ENCODE measurements at places on chromosomes 16 and 17.

- DNase-seq: no peak
Measured at GRCh38 chr17:49739641-49740271, 24.2 kb downstream of the FAM117A start.

DNA sequence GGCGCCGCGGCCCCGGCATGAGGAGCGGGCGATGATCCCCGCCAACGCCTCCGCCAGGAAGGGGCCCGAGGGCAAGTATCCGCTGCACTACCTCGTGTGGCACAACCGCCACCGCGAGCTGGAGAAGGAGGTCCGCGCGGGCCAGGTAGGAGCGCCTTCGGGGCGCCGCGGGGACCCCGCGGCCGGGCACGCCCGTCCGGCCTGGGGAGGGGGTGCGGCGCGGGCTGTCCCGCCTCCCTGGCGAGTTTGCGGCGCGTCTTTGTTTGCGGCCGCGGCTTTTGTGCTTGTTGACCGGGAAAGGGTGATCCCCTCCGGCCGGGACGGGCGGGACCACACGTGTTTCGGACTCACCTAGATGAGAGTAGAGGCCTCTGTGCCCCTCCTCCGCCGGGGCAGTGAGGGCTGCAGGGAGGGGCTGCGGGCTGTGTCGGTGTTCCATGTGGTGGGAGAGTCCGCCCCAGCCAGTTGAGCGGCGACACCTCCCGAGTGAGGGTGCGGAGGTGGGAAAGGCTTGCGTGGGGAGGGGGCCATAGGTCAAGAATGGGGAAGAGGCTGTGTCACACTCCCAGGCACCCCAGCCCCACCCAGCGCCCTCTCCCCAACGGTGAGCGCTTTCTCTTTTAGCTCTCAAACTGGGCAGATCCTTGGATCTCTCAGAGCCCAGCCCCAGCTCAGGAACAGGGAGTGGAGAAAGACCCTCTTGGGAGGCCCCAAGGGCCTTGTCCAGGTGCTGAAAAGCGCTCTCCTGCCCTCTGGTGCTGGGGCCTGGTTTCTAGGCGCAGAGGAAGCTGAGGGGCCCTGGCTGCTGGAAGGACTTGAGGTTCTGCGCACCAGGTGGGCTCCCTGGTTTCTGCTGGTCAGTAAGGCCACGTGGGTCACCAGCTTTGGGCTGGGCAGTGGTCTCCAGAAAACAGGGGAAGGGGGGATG lies 923 bp downstream of the ANKRD13B start:
- no peak for DNase-seq

DNA sequence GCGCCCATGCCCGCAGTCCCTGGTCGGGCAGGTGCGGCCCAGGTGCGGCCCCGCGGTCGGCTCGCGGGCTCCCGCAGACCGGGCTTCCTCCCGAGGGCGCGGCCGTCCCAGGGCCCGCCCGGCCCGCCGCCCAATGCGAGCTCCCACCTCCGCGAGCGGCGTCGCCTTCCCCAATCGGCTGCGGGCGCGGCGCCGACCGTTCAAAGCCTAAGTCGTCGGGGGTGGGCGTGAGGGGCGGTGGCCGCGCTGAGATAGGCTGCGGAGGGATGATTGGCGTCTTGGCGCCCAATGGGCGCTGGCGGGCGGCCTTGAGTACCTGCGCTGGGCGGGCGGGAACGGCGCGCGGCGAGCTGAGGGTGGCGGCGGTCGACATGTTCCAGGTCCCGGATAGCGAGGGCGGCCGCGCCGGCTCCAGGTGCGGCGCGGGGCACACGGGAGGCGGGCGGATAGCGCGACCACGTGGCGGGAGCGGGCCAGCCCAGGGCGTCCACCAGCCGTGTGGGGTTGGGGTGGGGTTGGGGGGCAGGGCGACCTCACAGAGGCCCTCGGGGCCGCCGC lies at the start of gene JPT2:
TSS of gene JPT2 (plus strand) at position 338 of the 558 bp plus-strand sequence. CDS start at position 372, 34 bp downstream.
- peak; percentile 87 for DNase-seq

DNA sequence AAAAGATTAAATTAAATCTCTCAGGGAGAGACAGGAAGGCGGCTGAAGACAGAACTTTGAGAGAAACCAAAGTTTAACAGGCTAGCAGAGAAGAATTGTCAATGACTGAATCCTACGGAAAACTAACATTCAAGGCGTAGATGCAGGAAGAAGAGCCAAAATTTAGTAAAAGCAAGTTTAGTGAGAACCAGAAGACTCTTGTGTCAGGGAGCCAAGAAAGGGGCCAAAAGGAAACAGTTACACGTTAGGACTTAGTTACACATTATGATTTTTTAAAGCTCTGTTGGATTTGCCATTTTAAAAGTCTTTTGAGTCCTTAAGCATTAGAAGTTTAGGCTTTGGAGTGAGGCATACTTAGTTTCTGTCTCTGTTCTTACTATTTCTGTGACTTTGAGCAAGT lies 164.6 kb downstream of the CHD9 start:
- DNase-seq: no peak

GRCh38 chr16:69240331-69240730 lies 53.4 kb downstream of the SNTB2 start:
- DNase-seq: no peak

DNA sequence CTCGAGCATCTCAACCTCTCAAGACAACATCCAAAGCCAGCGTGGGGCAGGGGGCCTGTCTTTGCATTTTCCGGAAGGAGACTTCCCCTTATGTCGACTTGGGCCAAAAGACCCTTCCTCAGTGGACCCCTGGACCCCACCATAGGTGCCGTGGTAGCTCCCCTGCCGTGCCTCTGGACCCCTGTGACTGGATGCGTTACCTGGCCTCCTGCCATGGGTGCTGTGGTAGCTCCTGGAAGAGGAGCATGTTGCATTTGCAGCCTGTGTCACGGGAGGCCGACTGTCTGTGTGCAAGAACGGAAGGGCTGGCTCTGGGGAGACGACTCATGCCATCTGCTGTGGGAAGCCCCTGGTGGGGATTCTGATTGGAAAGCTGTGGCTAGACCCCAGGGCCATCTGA lies 130.1 kb downstream of the FOXL1 start:
- DNase-seq: no peak

DNA sequence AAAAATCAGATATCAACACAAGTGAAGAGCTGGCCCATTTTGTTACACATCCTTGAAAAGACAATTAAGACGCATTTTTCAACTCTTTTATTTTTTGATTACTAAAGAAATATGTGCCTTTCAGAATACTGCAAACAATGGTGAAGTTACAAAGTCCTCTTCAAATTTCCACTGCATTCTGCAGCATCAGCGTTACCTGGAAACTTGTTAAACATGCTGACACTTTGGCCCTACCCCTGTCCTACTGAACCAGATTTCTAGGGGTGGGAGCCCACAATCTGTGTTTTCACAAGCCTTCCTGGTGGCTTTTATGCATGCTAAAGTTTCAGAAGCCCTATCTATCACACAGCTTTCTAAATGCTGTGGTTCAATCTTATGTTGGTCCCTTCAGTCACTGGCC lies 4.5 kb upstream of the CCL14 start:
- no peak for DNase-seq

DNA sequence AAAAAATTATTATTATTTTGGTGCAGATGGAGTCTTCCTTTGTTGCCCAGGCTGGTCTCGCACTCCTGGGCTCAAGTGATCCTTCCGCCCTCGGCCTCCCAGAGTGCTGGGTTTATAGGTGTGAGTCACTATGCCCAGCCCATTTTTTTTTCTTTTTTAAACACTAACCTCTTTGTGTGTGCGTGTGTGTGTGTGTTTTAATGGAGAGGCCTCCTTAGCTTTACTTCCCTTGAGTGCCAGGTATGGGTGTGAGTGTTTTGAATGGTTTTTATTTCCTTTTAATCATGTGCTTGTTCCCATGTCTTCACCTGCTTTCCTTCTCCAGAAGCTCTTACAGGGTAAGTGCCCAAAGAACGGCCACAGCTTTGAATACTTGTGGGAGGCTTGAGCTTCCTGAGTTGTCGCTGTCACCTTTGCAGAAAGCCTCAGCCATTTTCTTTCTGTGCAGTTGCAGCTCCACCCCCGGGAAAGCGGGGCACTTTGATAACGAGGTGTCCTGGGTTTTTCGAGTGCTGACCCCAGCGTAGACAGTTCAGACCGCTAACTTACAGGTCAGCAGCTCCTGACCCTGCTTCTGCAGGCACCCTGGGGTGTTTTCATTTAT lies 22.6 kb downstream of the AKAP1 start:
- DNase-seq: no peak

GRCh38 chr16:70433458-70434103 lies 5.3 kb downstream of the ST3GAL2 start:
- DNase-seq: no peak

DNA sequence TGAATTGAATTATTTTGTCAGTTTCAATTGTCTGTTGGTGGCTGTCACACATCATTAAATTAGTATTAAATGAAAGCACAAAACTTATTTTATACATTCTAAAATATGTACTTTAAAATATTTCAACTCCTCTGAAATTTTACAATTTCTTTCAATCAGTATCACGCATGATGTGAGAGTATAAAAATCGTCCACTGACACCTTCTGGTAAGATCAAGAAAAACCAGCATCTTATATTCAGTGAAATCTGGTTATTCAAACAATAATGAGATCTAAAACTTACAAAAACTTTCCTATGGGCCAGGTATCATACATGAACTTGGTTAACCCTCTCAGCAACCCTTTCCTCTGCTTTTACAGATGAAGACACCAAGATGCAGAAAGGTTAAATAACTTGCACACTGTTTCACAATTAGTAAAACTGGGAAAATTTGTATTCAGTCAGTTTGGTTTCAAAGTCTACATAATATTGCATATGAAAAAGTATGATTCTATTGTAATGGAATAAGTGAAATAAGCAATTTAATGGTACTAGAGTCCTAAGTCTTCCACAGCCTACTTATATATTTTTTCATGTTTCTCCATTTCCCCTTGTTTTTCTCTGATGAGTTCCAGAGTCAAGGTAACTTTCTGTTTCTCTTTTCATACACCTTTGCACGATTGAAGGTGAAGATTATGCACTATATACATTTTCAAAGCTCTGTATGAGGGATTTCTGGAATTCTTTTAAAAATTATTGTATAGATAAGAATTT lies 58.7 kb downstream of the EFCAB5 start:
- no peak for DNase-seq

DNA sequence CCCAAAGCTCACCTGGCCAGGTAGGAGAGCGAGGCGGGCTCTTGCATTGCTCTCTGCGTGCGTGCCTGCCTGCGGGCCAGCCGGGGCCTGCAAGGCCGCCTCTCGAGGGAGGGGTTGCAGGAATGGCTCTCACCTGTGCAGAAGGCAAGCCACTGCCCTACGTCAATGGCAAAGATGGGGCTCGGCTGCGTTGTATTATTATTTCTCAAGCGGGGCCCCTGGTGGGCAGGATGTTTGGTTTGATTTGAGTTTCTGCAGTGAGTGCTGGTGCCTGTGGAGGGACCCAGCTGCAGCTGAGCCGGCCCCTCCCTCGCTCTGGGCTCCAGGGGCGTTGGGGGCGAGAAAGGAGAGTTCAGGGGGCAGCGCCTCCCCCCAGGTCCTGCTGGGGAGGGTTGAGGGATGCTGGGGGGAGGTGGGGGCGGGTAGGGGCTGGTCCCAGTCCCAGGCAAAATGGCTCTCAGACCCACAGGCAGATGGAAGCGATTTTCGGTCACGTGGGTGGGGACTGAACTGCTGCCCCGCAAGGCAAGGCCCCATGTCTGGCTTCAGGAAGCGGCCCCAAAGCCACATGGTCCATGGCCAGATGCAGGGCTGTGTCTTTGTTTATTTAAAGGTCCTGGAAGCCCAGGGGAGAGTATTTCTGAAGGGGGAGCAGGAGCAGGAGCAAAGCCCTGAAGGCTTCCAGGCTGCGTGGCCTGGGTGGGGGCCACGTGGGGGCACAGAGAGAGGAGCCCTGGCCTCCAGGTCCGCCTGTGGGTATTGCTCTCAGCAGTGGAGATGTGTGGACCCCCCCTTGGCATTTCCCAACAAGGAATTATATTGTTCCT lies 338.8 kb downstream of the SEC14L1 start:
- no peak for DNase-seq

- no peak for DNase-seq
Measured at GRCh38 chr17:79740413-79740812, 9.7 kb downstream of the ENPP7 start.

- no peak for DNase-seq
Measured at GRCh38 chr17:44400226-44400847, 10.9 kb upstream of the ITGA2B start.

DNA sequence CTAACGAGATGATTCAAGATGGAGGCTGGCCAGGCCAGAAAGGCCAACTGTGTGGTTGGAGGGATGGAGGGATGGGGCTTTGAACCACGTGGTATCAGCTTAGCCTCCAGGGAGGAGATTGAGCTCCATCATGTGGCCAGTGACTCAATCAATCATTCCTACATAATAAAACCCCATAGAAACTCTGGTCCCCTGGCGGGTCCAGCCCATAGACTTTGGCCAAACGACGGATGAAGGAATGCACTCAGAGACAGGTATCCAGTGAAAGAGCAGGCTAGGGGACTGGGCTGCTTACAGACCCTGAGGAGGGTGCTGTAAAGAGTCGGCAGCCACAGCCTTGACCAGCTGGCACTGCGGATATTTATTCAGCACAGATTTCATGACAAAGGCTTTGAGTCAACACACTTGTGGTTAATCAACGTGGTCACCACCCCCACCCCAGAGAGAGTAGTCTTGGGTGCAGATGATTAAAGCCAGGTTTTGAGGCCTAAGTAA lies 308.7 kb upstream of the TNRC6C start:
- no peak for DNase-seq

DNA sequence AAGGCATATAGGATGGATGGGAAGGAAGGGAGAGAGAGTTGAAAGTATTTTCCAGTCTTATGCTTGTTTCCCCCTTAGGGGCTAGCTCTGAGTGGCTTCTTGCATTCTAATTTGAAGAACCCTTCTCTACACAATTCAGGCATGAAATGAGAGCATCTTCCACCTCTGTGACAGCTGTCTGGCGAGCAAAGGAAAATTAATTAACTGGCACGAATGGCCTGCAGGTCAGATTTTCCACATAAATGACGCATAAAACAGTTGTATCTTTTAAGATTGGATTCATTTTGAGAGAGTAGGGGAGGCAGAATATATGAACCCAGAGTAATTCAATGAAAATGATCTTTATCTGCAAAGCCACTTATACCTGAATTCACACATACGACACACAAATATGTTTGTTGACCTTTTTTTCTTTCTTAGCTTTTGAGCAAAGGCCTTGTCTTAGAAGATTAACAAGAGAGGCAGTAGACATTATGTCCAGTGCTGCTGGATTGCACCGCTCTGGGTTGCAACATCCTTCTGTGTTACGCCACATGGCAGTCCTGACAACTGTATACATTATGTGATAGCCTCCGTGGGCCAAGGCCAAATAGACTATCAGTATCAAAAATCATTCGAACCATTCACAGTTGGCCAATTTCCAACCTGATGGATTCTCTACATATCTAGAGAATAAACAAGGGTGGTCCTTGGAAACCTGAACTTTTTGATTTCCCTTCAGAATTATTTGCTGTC lies 173.0 kb upstream of the GOT2 start:
- no peak for DNase-seq

DNA sequence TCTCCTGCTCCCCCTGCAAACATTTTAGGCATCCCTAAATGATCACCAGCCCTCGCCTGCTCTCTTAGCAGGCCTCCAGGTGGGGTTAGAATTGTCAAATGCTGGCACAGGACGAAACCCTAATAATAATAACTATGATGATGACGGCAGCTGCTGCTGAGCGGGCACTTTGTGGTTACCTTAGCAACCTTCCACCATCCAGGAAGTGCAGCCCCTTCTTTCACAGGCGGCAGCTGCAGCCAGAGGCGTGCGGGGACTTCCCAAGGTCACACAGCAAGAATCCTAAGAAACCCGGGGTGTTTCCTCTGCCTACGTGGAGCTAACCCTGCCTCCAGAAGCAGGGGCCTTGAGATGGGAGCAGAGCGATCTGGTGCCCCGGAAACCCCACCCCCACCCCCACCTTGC lies 22.4 kb upstream of the EIF1 start:
- DNase-seq: no peak

GRCh38 chr16:12958366-12958765 lies 57.0 kb downstream of the SHISA9 start:
- no peak for DNase-seq

GRCh38 chr16:1078579-1079021 lies 6.1 kb downstream of the SSTR5 start:
- DNase-seq: peak; percentile 43
